CD4-positive, alpha-beta memory T cell (primary cell): ENCODE measurements at places on chromosomes 13 and 19. TPM values are rescaled to one million over a fixed set of nuclear protein-coding genes. Genes with fewer than 3 reads are reported as not detected.
A peak's percentile ranks its signal among the peaks of the same experiment; 100 is the strongest.

DNA sequence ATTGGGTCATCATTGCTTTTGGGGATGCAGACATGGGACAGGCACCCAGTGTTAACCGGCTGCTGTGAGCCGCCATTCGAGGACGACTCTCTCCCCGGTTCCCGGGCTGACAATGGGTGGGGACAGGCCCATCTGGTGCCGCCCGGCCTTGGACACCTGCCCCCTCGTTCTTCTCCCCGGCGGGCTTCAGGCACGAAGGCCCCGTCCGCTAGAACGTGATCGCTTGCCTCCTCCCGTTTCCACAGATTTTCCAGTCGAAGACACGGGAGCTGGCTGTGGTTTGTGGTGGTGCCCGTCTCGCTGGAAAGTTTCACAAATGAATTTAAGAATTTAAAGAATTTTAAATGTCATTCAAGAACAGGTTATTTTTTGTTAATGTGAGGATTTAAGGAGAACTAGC is 2.0 kb downstream of the PALM start:
- no peak for DNase-seq

GRCh38 chr13:22285867-22286266 is 615.0 kb downstream of the FGF9 start:
- no peak for DNase-seq

GRCh38 chr19:27765397-27765796 is 1447.6 kb downstream of the UQCRFS1 start:
- DNase-seq: no peak

DNA sequence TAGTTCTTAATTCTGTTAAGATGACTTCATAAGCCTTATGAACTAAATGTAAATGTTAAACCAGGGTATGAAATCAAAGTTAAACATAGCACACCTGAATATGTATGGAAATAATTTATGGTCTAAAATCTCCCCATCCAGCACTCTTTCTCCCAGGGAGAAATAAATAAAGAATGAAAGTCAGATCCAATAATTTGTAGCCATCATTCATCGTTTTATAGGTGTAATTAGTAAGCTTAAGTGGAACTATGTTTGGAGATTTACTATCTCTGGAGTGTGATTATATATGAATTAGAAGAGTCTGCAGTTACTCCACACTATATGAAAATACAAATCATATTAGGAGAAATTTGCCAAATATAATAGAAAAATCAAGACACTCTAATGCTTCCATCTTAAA is 405.1 kb downstream of the DACH1 start:
- no peak for DNase-seq

DNA sequence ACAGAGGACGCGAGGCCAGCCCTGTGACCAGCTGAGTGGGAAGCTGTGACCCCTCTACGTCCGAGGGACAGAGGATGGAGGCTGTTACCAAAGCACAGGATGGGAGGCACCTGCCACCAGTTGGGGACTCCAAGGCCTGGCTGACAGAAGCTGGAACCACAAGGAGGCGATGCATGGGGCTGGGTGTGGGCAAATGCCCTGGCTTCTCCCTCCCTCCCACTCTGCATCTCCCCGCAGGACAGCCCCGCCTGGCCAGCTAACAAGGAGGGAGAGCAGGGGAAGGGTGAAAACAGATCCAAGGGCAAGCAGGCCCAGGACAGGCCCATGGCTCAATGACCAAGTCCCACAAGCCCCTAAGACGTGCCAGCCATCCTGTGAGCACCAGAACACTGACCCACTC is 28.6 kb downstream of the AKT2 start:
- DNase-seq: no peak

GRCh38 chr13:74090397-74090796 is 43.8 kb downstream of the KLF12 start:
- DNase-seq: no peak

GRCh38 chr19:29873024-29873800 is 61.4 kb downstream of the CCNE1 start:
- DNase-seq: peak; percentile 65

- DNase-seq: no peak
These were observed 61.6 kb upstream of the SERTM1 start for GRCh38 chr13:36612230-36612629.

DNA sequence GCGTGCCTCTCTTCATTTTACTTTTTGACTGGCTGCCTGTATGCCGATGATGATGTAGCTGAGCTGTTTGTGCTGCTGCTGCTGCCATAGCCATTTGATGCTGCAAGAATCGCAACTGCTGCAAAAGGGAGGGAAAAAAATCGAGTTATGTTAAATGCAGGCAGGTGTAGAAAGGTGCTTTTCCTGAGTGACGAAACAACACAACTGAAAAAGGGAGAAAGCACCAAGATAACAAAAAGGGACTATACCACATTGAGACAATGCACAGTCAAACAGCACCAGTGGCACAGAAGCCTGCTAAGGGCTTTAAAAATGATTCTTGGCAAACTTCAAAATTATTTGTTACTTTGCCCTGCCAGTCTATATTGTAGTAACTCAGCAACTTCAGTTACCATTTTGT is 9.1 kb downstream of the EXOSC8 start:
- no peak for DNase-seq

DNA sequence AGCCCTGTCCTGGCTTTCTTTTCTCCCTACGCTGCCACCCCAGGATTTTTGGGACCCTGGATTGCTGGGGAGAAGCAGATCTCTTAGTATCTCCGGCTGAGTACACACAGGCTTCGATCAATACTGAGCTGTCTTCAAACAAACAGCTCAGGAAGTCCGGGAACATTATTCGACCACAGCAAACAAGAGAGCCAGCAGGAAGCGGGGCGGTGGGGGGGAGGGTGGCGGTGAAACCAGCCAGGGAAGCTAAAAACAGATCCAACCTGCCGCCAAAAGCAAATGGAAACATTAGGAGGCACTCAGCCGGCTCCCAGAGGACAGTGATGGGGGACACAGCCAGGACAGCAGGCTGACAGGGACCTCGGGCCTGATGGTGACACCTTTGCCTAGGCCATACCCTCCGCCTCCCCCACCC is 12.2 kb upstream of the BCAM start:
- DNase-seq: no peak

DNA sequence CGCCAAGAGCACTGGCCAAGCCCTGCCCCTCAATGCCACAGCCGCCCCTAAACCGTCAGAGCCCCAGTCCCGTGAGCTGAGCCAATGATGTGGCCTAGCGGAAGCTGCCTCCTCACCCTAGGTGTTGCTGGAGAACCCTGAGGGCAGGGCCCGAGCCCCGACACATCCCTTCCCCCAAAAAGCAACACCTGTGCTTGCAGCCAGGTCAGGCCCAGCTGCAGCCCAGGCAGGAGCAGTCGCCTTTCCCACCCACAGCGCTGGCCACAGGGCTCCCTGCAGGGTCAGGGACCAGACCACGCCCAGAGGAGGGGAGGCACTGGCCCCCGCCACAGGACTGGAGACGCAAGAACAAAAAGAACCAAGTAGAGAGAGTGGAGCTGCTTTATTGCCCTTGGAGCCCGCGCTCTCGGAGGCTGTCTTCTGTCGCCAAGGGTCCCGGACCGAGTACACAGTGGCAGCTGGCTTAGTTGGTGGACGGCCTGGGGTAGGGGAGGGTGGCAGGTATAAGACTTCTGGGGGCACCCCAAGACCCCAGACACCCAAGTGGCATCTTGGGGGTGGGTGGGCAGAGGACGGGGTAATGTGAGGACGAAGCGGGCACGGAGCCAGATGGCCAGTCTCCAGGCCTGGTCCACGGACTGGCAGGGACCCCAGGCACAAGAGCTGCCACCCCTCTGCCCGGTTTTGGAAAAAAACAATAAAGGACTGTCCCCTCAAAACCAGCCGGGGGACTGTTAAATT is 3.3 kb downstream of the P2RY11 start:
- DNase-seq: no peak

GRCh38 chr13:77579959-77580358 is 44.5 kb downstream of the SCEL start:
- DNase-seq: no peak

LILRA6 gene
- 1.2 TPM for total RNA-seq

GTF2F2 gene
- total RNA-seq: 12.3 TPM

VSTM2B gene
- total RNA-seq: not detected

ACER1 gene
- 0.67 TPM for total RNA-seq

HOMER3 gene
- 2.4 TPM for total RNA-seq

SIRT6 gene
- 26.8 TPM for total RNA-seq

ZNF443 gene
- 10.3 TPM for total RNA-seq

NBEA gene
- total RNA-seq: 1.7 TPM

KL gene
- total RNA-seq: 0.17 TPM
